ENCODE measurements at places on chromosomes 11 and 22.

DNA sequence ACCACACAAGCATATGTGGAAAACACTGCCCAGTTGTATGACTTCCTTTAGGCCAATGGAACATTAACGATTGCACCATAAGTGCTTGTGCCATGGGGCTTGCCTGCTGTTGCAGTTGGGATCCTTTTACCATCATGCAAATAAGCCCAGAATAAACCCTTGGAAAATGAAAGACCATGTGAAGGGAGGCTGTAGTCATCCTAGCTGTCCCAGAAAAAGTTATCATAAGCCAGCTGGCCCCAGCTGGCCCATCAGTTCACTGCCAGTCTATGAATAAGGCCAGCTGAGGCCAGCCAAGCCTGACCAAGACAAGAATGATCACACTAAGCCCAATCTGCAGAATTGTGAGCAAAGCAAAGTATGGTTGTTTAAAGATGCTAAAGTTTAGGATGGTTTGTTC lies 253.9 kb upstream of the ARHGAP20 start:
- no peak for DNase-seq

DNA sequence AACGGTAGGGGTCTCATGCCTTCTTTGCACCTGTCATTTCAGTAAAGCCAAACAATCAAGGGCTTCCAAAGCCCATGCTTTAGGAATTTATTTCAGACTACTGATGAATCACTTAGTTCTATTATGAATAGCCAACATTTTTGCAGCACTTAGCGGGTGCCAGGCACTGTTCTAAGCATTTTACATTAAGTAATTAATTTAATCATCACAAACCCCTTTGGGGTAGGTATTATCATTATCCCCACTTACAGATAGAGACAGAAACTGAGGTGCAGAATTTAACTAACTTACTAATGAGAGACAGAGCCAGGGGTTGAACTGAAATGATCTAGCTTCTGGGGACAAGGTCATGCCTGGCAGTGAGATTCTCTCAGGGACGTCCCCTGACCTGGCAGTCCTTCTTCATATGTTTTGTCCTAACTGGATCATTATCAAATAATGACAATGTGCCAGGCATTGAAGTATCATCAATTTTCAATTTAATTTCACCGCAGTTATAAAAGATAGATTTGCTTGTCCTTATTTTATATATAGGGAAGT lies 31.7 kb upstream of the NAV2 start:
- no peak for DNase-seq

- DNase-seq = no peak
Observed at GRCh38 chr11:117610045-117610444, 187.0 kb downstream of the DSCAML1 start.

DNA sequence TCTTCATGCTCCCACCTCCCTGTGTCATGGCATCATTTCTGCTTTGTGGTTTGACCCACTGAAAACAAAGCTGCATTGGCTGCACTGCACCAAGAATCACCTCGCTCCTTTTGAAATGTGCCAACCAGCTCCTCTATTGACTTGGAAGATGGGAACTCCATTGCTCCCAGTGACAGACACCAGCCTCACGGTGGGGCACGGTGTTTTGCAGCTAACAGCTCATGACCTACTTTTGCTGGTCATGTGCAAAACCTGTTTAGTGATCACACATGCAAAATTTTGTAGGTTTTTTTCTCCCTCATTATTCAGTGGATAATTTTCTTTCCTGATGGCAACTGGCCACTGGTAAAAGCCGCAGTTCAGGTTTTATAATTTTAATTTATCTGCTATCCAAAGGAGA lies 36.8 kb downstream of the ARFGAP2 start:
- DNase-seq = no peak

- DNase-seq = no peak
Observed at GRCh38 chr22:49538006-49538405, 289.7 kb downstream of the BRD1 start.

- no peak for DNase-seq
Observed at GRCh38 chr11:63603180-63603518, 11.1 kb downstream of the PLAAT3 start.

- peak; percentile 75 for DNase-seq
Observed at GRCh38 chr11:10778217-10778970, 27.3 kb downstream of the CTR9 start.

GRCh38 chr11:76634886-76635285 lies 35.7 kb downstream of the LRRC32 start:
- no peak for DNase-seq

GRCh38 chr11:8032122-8032521 lies 45.0 kb downstream of the EIF3F start:
- DNase-seq = no peak

DNA sequence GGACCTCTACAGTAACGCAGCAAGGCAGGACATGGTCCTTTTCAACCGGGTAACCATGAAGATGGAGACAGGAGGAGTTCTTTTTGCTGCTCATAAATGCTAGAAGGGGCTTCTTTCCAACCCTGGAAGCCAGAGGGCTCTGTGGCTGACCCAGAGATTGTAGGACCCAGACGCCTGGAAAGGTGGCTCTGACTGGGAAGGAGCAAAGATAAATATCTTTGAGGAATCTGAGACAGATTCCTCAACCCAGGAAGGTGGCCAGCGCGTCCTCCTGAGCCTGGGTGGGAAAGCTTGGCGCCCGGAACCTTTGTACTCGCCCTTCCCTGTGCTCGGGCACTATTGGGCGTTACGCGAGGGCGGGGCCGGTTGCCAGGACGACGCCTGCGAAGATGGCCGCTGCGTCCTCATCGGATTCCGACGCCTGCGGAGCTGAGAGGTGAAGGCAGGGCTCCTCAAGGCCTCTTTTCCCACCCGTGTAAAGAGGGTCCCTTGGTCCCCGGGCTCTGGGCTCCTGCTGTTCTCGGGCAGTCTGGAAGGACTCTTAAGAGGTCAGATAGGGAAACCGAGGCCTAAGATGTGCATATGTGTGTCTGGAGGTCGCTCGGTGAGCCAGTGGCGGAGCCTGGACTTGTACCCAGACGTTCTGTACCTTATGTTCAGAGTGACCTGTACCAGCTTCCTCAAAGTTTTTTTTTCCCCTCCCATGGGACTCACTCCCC lies at the start of gene BBS1:
BBS1 (plus strand) TSS at position 365 of the 719 bp plus-strand sequence; CDS start at position 390, 25 bp downstream.
- DNase-seq = peak; percentile 93

DNA sequence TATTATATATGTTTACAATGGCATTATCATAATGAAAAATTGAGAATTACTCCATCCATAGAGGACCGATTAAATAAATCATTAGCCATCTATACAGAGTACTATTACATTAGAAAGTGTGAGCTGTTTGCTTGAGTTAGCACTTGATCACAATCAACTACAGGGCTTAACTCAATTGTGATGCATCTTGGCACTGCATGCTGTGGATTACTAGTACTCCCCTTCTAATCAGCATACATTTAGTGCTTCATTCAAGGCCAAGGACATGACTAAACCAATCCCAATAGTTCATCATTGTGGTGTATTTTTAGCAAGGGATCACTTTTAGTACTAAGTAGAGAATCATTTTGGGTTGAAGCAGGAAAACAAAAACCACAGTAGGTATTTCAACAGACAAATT lies 23.5 kb upstream of the ARHGAP42 start:
- no peak for DNase-seq

DNA sequence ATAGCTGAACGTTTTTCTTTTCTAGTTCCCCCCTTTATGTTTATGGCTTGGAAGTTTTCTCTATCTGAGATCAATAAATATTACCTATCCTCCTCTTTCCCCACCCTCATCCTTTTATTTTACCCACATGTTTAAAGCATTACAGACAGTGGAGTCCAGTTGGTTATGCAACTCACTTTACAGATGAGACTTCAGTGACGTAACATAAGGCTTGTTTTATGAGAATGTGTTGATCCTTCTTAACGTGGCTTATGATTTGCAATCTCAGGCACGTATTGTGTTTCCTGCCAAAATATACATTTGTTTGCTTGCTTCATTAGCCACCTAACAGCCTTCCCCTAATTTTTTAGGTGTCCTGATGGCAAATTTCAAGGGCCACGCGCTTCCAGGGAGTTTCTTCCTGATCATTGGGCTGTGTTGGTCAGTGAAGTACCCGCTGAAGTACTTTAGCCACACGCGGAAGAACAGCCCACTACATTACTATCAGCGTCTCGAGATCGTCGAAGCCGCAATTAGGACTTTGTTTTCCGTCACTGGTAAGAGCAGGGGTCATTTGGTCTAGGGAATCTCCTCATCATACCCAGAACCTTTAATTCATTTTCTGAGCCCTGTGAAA lies 36.6 kb downstream of the TMEM45B start:
- no peak for DNase-seq

DNA sequence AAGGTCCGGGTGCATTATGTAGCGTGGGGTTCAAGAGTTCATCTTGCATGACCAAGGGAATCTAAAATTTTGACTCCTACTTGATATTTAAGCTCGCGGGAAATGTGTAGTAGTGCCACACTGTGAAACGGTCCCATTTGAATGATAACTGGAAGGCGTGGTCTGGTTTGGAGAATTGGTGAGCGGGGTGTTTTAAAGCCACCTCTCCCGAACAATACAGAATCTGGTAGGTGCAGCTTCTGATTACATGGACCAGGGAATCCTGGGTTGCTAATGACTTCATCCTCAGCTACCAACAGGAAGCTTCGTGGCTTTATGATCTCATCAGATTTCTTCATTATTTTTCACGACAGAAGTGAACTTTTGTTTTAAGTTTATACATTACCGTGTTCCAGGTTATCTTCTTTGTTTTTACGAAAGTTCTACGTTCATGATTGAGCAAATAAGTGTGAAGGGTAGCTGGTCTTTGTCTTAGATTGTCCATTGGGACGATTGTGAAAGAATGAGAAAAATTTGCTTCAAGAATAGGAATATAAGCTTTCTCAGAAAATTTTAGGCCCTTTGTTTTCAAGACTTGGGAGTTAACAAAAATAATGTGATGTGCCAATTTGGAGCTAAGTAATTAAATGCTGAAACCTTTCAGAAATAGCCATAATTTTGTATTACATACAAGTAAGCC lies 1.7 kb downstream of the QSER1 start:
- DNase-seq = peak; percentile 88

GRCh38 chr11:80163441-80163840 lies 722.6 kb upstream of the TENM4 start:
- no peak for DNase-seq

DNA sequence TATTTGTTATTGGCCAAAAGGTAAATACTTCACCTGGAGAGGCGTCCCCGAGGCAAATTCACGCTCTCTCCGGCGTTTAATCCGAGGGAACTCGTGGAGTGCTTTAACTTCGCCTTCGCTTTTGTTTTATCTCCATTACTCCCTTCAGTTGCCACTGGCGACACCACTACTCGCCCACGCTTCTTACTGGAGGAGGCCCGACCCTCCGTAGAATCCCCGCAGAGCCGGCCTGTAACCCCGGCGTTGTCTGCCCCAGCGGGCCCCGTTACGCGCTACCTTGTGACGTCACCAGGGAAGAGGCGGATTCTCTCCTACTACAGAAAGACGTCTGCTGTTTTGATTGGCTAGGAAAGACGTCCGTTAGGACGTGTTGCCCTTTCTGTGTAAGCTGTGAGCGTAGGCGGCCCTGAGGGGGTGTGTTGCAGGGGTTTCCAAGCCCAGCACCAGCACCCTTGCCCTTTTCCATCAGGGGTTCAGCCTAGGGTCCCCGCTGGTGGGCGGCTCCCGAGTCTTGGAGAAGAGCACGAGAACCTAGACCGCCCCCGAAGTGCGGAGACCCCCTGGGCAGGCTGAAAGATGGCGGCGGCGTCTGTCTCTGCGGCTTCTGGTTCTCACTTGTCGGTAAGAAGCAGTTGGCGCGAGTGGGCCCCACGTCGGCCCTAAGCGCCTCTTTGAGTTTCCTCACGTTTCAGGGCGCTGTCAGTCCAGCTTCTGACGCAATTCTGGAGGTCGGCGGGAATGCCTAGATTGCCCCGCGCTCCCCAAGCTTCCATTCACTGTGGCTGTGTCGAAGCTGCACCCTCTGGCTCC lies at the start of gene CEP57:
CEP57 (plus strand) TSS at position 376 of the 810 bp plus-strand sequence; CDS start at position 577, 201 bp downstream.
- peak; percentile 98 for DNase-seq

- peak; percentile 28 for DNase-seq
Observed at GRCh38 chr11:11306855-11307254, 46.2 kb downstream of the CSNK2A3 start.

DNA sequence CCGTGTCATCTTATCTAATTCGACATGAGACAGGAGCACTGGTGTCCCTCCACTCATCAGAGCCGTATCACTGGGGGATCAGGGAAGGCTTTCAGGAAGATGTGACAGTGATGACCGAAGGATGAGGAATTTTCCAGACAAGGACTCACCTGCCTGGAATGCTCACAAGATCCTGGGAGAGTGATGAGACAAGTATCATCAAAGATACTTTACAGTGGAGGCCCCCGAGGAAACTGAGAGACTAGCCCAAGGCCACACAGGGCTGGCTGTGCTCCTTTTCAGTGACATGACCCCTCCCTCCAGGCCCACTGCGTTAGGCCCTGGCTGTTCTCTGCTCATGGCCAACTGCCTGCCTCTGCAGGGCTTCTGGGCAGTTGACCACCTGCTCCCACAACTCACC lies 13.0 kb downstream of the CLPB start:
- DNase-seq = no peak

DNA sequence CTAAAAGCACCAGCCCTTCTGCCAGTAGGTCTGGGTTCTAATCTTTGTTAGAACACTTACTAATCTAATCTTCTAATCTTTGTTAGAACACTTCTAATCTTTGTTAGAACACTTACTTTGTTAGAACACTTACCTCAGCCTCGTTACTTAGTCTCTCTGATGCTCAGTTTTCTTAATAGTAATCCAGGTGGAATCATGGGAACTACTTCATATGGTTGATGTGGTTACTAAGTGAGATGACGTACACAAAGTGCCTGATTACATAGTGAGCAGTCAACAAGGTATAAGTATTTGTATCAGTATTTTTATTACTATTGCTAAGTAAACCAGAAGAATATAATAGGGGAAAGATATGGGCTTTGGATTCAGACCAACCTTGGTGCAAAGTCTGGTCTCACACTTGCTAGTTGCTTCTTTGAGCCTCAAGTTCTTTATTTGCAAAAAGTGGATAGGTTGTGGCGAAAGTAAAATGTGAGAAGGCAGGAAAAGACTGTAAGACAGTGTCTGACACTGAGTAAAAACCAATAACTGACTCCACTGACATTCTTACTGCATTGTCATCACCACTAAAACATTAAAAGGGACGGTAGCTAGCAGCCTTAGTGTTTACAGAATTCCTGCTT lies 83.7 kb downstream of the TRAF6 start:
- no peak for DNase-seq

All from cardiac muscle cell (in vitro differentiated cells and primary cell).